ENCODE measurements at places on chromosomes 3 and 15.

GRCh38 chr3:5187920-5188418 is 462 bp downstream of the EDEM1 start:
- no peak for DNase-seq

DNA sequence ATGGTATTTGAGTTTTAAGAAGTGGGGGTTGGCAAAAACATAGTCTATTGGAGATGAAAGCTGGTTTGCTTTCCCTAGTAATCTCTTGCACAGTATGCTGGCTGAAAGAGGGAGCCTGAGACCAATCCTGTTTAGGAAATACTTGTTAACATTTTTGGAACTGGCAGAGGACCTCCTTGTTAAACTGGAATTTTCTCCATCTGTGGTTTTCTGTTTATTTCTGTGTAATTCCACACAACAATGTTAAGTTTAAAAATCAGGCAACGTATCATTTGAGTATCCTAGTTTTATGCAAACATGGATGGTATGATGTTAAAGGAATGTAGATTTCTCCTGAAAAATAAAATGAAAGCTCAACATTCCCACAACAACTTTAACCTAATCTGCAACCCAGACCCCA is 536.0 kb upstream of the TBL1XR1 start:
- DNase-seq = no peak

DNA sequence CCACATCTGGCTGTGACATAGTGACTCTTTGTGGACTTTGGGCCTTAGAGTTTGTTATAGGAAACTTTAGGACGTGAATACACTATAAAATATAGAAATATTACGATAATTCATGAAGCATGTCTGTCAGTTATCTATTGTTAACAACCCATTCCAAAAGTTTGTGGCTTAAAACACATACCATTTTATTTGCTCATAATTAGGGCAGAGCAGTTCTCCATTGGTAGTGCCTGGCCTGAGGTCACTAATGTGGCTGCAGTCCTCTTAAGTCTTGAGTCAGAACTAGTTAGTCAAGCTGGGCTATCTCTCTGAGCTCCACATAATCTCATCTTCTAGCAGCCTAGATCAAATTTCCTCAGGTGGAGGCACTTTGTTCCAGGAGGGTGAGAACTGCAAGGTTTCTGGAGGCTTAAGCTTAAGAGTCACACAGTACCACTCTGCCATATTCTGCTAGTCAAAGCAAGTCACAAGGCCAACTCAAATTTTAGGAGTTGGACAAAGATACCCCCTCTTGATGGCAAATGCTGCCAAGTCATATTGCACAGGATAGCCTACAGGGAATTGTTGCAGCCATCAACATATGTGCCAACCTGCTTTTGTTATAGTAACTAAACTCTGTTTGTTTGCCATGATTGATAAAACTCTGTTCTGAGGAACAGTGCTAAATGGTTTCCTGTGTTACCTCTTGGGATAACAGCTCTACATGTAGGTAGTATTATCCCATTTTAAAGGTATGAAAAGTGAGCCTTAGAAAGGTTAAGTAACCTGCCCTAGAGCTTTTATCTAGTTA is 8.7 kb downstream of the ATXN7 start:
- no peak for DNase-seq

- no peak for DNase-seq
Measured at GRCh38 chr3:86743233-86743632, 247.7 kb downstream of the VGLL3 start.

DNA sequence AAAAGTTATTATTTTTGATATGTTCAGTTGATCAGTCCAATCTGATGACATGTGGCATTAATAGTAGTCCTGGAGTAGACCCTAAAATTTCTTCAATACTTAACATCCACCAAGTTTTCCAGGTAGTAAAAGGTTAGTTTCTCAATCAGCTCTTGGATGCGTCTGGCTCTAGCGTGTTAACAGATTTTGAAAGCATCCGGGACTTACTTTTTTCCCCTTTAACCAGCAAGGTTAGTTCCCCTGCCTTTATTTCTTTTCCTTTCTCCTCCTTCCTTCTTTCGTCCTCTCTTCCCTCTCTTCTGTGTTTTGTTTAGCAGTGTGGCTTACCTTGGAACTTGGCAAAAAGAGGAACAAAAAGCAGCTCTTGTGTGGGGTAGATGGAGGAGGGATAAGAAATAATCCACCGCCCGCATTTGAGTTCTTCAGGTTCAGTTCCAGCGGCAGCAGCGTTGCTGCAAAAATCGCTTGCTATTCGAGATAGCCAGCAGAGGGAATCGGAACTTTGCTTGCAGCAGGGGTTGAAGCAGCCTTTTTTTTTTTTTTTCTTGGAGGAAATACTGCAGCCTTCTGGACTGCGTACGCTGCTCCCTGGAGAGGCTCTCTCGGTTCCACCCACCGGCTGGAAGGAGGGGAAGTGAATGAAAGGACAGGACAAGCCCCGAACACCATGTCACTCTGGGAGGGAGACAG is at the start of gene RBMS3:
Gene RBMS3 (plus strand): TSS at position 668 of the 690 bp plus-strand sequence.
- no peak for DNase-seq

DNA sequence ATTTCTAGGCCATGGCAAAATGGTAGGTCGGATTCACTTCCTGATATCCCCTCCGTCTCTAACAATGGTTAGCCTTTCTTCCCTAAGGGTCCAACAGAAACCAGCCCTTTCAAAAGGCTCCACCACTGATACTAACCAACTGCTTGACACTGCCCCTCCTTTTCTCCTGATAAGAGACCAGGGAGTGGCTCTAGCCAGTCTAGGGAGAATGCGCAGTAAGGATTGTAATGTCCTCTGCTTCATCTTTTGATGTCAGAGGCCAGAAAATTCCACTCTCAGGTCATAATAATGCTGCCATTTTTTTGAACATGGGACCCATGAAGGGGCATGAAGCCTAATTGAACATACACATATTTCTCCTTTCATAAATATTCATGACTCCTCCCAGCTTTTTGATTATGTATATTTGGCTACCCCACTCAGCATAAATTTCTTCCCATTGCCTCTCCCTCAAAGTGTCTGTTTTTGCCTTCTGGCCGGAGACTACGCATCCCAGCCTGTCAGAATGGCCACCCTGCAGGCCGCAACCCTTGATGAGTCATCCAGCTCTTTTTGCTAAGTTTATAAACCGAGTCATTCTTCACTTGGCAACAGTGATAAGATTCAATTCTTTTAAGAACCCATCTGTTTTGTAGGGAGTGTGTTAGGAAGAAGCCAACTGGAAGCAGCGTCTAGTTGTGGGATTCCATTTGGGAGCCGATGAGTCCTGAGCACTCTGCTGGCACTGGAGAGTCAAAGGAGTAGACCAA is 189.0 kb upstream of the MCTP2 start:
- no peak for DNase-seq

- DNase-seq = no peak
Measured at GRCh38 chr3:29695643-29696198, 414.9 kb downstream of the RBMS3 start.

DNA sequence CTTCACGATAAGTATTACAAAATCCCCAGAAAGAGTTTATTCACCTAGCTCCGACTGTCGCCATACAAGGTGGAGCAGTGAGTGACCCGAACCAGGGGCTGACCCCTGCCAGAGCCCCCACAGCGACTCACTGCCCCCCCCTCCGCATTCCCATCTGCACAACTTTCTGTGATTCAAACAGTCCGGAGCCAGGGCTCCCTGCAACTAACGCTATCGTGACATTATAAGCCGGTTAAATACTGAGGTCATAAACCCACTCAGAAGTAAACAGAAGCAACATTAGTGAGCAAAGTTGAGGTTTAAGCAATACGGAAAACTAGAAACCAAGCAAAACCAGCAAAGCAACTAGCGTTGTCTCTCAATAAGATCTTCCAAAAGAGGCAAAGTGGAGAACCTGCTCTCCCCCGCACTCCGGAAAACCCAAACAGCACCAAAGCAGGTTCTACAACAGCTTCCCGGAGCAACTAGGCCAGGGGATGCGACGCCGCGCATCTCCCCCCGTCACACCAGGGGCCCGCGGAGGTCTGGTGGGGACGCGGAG is 642 bp downstream of the SCAP start:
- DNase-seq = no peak

DNA sequence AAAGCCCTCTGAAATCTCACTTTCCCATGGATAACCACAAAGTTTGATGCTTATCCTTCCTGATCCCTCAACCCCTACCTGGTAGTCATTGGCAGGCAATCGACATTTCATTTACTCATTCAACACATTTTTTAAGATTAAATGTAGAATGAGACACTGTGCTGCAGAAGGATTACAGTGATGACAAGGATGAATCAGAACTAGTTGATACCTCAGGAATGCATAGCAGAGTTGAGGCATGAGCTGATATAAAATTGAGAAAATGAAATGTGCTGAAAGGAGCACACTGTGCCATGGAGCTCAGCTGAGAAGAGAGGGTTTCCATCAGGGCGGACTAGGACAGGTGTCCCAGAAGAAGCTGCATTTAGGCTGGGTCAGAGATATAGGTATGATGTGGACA is 48.9 kb upstream of the ACTL6A start:
- no peak for DNase-seq

- no peak for DNase-seq
Measured at GRCh38 chr3:144229330-144229729, 257.7 kb downstream of the DIPK2A start.

- DNase-seq = no peak
Measured at GRCh38 chr3:151315136-151315535, 1.5 kb downstream of the GPR87 start.

DNA sequence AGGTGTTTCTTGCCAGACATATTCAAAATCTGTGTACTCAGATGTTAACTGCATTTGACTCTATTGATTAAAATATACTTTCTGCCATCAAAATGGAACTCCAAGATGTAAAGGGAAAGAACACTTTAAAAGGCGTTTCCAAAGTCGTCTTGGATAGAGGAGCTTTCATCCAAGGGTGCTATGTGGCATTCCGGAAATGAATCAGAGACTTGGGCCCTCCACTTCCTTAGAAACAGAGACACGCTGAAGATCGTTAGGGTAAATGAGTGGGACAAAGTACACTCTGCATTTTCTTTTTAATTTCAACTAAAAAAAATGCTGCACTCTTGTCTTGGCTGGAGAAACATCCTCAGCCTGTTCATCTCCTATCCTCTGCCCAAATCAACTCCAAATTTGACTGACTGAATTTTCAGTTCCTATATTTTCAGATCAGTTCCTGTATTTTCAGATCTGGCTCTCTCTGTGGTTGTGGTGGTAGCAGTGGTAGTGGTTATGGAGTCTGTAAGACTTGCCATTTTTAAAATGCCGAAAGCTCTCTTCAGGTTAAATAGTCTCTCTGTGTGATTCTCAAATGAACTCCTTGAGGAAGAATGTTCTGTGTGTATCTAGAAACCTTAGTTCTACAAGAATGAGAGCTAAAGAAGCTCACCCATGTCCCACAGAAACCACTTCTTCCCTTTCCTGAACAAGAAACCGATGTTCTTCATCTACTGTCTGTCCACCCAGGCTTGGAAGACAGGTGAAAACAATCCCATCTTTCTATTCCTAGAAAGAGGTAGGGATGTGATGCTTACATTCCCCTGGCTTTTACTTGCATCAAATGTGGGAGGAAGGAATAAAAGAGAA is 156.8 kb upstream of the ICE2 start:
- no peak for DNase-seq

- DNase-seq = no peak
Measured at GRCh38 chr3:117814975-117815374, 1105.4 kb downstream of the TUSC7 start.

- no peak for DNase-seq
Measured at GRCh38 chr15:48802257-48802656, 8.6 kb downstream of the CEP152 start.

DNA sequence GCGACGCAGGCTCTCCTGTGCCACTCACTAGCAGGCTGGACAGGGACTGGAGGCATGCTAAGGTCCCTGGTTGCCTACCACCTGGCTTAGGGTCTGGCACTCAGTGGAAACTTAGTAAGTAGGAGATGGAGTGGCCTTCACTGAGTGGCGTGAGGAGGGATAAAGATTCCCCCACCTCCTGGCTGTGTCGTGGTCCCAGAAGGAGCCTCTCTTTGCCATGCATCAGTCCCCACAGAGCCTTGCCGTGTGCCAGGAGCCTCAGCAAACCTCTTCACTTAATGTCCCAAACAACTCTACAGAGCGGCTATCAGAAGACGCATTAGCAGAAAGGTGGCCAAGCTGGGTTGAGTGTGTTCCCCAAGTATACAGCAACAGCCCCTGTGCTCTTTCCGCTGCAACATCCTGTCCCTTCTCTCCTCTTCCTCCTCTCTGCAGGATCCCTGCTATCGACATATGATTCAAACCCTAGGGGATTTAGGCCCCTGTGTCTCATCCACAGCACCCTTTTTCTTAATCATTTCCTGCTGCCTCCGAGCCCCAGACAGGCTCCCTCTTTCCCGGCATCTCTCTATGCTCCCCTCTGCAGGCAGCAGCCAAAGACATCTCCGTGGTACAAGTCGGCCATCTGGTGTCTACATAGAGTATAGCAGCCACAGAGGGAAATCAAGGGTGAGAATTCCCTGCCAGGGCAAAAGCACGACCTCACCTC is 66.7 kb downstream of the SLC6A1 start:
- DNase-seq = peak; percentile 63

DNA sequence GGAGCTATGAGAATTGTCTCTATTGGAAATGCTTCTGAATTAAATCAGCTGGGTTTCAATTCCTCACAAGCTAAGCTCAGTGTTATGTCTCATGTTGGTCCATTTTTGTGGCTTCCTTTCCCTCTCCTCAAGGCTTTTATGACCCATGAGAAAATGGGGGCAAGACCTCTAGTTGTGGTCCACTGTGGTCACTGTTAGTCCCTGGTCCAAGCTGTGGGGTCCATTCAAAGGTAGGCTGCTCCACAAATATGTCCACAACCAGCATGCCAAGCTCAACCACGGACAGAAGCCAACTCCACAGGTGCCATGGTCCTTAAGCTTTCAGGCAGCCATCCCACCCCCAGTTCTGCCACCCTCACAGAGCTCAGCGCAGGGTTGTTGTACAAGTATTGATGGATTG is 14.9 kb upstream of the TPM1 start:
- no peak for DNase-seq

DNA sequence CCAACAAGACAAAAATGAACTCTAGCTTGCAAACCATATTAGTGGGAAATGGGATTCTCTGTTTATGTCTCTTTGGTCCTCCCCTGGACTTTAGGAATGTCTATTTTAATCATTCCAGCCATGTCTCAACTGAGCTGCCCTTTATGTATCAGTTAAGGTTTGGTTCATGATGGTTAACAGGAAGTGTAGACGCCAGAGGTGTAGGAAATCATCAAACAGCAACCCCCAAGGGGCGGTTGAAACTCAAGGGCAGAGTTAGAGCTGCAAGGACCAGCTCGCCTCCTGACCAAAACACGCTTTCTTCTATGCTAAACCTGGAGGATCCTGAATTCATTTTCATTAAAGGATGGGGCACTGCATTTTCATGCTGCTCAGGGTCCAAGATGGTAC is 53.7 kb upstream of the HEG1 start:
- no peak for DNase-seq

Measured in C1 segment of cervical spinal cord (tissue), 14 donors.